ENCODE measurements at places on chromosomes 3 and 15.

- DNase-seq = no peak
Observed at GRCh38 chr3:184633237-184633579, 71.6 kb downstream of the EPHB3 start.

- DNase-seq = no peak
Observed at GRCh38 chr15:57376696-57377477, 582 bp downstream of the CGNL1 start.

- no peak for DNase-seq
Observed at GRCh38 chr15:63251701-63252100, 25.7 kb upstream of the APH1B start.

GRCh38 chr15:64249883-64250575 is 87.2 kb upstream of the PPIB start:
- no peak for DNase-seq

Data from GM18507 (cell line).